ENCODE measurements at places on chromosomes 1 and 21.
A peak's percentile ranks its signal among the peaks of the same experiment; 100 is the strongest.

GRCh38 chr1:225508538-225509375, 80.9 kb upstream of the LBR start:
- no peak for DNase-seq

- no peak for DNase-seq
Observed at GRCh38 chr1:94777281-94777680, 42.9 kb upstream of the SLC44A3 start.

DNA sequence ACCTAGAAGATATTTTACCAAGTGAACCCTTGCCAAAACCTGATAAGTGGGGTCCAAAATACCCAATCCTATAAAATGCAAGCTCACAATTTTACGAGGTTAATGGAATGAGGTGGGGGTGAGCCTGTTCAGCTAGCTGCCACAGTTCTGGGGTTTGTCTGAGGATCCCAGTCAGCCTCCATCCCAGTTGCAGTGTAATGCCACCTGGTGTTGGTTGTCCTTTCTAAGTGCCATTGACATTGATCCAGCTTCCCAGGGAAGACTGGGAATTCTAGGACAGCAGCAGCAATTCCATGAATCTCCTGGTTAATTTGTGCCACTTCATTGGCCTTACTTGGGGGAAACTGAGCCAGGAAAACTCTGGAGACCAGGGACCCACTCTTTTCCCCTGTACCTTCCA, 298.3 kb downstream of the RWDD3 start:
- DNase-seq: no peak

- DNase-seq: no peak
Observed at GRCh38 chr1:178642282-178642681, 82.8 kb upstream of the RALGPS2 start.

DNA sequence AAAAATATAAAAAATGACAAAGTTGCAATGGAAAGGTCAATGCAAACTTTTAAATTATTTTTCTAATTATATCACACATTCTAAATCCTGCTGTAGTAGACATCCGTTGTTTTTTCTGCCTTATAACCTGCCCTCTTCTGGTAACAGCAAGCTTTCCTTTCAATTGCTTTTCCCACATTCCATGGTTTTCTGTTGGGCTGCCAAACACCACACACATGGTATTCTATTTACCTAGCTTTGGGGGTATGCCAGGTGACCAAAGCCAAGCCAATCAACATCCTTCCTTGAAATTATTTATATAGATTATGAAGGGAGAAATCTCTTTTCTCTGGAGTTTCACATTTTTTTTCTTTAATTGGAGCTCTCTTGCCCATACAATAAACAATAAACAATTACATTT, 3.4 kb upstream of the LAMC1 start:
- no peak for DNase-seq

GRCh38 chr1:32372149-32372756, 9.9 kb downstream of the TSSK3 start:
- DNase-seq: no peak

GRCh38 chr21:42093991-42094421, 22.9 kb downstream of the UMODL1 start:
- no peak for DNase-seq

GRCh38 chr1:94105581-94105952, 15.4 kb downstream of the ABCA4 start:
- DNase-seq: no peak

DNA sequence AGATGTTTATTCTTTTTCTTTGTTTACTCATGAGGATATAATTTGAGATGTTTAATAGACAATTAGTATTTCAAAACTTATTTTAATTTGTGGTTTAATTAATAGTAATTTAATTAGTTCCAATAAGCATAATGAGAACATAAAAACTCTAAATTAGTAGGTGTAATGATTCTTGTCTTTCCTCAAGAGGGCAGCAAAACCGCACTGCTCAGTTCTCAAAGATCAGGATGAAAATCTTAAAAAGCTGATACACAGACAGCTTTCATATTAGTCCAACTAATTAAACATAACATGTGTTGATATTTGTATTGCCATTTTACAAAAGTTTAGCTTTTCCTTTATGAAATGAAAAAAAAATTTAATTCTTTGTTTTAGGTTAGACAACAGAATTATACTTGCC, 106.7 kb upstream of the C21orf91 start:
- peak; percentile 67 for DNase-seq

- DNase-seq: no peak
Observed at GRCh38 chr1:180402001-180402400, 100.4 kb downstream of the ACBD6 start.

DNA sequence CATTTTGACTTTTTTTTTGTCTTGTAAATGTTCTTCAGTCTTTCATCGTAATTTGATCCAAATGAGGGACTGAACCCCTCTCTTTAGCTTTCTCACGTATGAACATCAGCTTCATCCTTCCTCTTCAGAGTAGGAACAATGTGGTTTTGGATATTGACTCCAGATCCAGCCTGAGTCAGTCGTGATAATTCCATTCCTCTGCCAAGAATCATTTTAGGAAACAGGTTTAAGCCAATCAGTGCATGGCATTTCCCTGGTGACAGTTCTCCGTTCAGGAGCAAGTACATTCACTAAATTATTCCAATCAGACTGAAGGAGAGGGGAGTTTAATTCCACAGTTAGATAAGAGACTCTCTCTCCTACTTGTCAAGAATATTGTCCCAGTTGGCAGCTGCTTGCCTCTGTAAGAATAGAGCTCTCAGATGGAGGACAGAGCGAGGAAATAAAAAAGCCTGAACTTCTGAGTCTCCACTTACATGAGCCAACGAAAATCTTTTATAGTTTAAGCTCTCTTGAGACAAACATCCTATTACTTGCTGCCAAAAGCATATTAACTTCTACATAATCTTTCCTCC, 18.6 kb downstream of the RHOU start:
- DNase-seq: peak; percentile 20

DNA sequence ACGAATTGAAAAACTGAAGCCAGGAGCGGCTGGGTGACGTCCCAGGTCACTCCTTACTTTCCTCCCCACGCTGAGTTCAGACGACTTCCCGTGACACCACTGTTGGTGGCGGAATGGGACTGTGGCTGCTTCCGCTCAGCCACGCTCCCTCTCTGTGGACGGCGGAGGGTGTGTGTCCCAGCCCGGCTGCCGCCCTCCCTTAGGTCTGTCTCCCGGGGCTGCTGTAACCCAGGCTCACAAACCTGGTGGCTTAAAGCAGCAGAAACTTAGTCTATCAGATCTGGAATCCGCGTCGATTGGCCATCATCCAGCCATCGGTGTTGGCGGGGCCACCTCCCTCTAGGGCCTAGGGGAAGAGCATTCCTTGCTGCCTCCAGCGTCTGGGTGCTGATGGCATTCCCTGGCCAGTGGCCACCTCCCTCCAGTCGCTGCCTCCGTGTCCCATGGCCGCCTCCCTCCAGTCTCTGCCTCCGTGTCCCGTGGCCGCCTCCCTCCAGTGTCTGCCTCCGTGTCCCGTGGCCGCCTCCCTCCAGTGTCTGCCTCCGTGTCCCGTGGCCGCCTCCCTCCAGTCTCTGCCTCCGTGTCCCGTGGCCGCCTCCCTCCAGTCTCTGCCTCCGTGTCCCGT, 17.5 kb downstream of the TRPM2 start:
- no peak for DNase-seq

DNA sequence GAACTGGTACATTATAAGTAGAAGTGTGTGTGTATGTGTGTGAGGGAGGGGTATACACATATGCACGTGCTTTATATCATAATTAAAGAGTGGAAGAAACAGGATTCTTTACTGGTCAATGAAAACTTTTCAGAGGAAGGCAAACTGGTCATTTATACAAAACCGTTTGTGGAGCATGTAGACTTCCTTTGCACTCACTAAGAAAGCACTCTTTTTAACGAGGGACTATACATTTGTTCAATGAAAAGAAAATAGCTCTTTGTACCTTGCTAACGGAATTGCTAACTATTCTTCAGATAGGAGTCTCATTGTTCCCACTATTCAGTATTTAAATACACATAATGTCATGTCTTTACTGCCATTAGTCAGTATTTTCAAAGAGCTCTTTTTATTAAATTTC, 219.3 kb downstream of the ST6GALNAC3 start:
- DNase-seq: no peak

GRCh38 chr1:16425125-16426025, 11.8 kb downstream of the SPATA21 start:
- no peak for DNase-seq

DNA sequence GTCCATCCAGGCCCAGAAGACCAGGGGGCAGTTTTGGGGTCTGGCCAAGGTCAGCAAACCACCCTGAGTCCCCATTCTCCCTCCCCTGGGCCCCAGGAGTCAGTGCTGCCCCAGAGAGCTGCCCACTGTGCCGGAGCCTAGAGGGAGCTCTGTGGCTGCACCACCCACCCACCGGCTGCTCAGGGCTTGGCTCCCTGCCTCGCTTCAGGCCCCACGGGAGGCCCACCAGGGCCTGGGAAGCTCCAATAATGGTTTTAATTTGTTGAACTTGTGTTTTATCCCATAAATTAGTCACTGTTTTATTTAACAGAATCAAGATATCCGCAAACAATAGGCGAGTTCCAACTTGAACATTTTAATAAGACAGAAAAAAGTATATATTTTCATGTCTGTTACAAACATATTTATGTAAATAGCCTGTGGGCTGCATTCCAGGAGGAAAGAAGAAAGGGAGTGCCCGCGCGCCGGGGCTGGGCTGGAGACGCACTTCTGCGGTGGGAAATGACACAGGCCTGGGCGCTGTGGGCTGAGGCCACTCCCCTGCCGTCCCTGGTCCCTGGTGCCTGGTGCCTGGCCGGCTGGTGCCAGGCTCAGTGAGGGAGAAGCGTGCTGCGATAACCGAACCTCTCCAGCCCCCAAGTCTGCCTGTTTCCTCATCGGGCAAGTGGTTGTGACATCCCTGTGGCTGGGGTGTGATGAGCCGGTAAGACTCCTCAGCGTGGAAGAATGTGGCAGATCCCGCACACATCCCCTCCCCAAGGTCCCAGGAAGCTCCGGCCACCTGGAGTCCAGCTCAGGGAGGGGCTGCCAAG, 160.5 kb downstream of the PEX14 start:
- DNase-seq: no peak

- no peak for DNase-seq
Observed at GRCh38 chr1:193951984-193952383, 765.6 kb upstream of the B3GALT2 start.

DNA sequence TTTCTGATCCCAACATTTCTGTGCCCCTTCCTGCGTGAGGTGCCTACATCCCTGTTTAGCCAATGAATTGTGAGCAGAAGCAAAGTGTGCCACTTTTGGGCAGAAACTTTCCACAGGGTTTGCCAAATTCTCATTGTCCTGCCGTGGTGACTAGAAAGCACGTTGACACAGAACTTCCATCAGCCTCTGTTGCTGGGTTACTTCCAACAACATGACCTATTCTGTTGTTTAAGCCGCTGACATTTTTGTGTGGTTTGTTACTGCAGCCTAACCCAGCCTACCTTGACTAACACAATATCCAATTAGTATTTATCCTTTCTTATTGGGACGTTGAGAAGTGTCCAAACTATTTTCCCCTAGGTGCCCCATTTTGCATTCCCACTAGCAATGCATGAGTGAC, 136.8 kb downstream of the URB2 start:
- no peak for DNase-seq

- peak; percentile 67 for DNase-seq
Observed at GRCh38 chr1:40665335-40666171, at the start of gene RIMS3. Gene RIMS3 (minus strand): TSS chr1:40665682. CDS start chr1:40641925, 23,757 bp downstream.

DNA sequence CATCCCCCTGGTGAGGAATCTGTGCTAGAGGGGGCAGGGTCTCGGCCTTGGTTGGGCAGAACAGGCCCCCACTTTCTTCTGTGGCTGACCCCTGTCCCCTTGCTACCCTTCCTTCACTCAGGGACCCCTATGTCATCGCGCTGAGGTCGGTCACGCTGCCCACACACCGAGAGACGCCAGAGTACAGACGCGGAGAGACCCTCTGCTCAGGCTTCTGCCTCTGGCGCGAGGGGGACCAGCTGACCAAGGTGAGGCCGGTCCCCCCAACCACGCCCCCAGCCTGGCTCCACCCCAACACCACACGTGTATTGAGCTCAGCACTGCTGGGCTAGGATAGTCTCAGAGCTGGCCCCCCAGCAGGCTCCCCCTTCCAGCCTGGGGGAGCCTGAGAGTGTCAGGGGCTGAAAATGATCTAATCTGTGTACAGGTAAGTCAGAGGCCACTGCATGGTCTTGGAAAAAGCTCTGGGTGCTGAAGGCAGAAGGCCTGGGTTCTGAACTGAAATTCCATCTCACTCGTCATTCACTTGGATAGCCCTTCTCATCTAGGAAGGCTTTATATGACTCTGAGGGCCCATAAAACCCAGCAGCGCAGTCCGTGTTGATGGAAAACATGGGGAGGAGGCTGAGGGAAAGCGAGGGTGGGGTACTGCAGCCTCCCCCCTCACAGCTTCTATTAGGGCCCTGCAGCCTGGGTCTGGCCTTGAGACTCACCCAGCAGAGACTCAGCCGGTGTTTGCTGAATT, 15.3 kb downstream of the FAM151A start:
- DNase-seq: no peak

DNA sequence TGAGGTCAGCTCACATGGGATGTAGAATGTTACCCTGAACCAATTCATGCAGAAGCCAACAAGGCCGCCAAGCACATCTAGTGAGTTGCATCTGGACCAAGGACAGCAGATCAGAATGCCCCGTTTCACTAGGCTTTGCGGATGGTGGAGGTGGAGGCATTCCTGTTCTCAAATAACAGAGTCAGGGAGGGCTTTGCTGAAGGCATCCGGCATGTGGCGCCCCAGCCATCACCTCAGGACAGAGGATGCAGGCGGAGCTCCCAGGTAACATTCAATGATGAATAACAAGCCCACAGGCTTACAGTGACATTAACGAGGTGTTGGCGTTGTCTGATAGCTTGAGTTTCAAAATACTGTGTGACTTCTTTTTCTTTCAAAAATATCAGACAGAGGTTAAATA, 476.2 kb downstream of the CAMTA1 start:
- no peak for DNase-seq

DNA sequence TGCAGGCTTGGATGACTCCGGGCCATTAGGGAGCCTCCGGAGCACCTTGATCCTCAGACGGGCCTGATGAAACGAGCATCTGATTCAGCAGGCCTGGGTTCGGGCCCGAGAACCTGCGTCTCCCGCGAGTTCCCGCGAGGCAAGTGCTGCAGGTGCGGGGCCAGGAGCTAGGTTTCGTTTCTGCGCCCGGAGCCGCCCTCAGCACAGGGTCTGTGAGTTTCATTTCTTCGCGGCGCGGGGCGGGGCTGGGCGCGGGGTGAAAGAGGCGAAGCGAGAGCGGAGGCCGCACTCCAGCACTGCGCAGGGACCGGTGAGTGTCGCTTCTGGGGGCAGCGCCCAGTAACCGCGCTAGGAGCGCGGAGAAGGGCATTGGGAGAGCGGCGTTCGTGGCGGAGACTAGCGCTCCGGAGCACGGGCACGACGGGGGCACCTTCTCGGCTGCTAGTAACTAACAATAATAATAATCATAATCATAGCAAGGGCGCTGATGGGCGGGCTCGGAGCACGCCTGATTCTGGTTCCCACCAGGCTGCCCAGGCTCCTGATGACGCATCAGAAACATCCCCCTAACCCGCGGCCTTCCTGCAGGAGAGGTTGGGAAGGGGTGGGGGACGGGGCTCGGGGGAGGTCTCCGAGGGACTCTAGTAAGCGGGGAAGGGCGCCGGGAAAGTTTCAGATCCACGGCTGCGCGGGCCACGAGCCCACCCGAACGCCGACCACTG, at the start of gene MX1:
MX1 (plus strand) TSS at position 286 of the 722 bp plus-strand sequence. CDS start 5,832 bp downstream, outside the sequence.
- DNase-seq: peak; percentile 33
